ENCODE measurements at places on chromosomes 7 and 10. TPM values are rescaled to one million over a fixed set of nuclear protein-coding genes. Genes with fewer than 3 reads are reported as not detected.
A peak's percentile ranks its signal among the peaks of the same experiment; 100 is the strongest.

The FZD1 gene
- polyA plus RNA-seq, result 0.15 TPM

DNA sequence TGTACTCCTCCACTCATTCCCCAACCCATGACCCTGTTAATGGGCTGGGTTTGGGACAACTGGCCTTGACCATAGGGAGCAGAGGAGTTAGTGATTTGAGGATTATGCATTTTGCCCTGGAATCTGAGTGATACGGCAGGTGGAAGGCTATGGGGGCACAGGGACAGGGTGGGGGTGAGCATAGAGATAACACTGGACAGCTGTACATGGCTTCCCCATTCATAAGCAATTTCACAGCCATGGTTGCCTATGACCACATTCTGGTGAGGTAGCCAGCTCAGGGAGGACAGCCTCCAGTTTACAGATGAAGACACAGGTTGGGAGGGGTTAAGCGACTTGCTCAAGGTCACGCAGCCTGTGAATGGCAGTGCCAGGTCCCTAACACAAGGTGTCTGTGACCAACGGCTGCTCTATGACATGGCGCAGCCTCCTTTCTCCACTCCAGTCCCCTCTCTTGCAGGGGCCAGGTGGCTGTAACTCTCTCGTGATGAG lies 319.5 kb downstream of the PLXNA4 start:
- H3K4me3 ChIP-seq, result no peak overlapping the region
- no peaks in the 10 kb centered on the region for H3K36me3 ChIP-seq
- no peak for DNase-seq
- H3K4me1 ChIP-seq, result no peaks in the 10 kb centered on the region

The IDI2 gene
- not detected for polyA plus RNA-seq

GRCh38 chr10:6002809-6003510 lies 25.6 kb upstream of the IL15RA start:
- H3K4me3 ChIP-seq, result no peak overlapping the region
- H3K36me3 ChIP-seq, result no peaks in the 10 kb centered on the region
- H3K27ac ChIP-seq, result no peak overlapping the region

The BTBD16 gene
- polyA plus RNA-seq, result not detected

DNA sequence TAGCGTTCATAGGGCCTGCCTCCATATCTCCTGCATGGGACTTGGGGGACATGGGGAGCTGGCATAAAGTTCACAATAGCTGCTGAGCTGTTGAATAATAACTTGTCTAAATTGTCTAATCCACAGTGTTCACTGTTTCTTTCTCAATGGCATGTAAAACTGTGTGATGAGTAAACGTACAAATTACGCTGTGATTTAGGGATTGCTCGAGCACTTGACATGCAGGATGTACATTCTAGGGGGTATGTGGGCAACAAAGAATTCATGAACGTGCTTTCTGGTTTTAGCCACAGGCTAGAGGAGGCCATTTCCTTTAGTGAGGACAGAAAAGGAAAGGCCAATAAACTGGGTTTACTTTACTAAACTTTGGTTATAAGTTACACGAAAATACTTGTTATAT lies 534.2 kb upstream of the ZWINT start:
- DNase-seq, result no peak
- H3K27me3 ChIP-seq, result no peaks in the 10 kb centered on the region
- no peak overlapping the region for H3K27ac ChIP-seq
- no peaks in the 10 kb centered on the region for H3K4me1 ChIP-seq

DNA sequence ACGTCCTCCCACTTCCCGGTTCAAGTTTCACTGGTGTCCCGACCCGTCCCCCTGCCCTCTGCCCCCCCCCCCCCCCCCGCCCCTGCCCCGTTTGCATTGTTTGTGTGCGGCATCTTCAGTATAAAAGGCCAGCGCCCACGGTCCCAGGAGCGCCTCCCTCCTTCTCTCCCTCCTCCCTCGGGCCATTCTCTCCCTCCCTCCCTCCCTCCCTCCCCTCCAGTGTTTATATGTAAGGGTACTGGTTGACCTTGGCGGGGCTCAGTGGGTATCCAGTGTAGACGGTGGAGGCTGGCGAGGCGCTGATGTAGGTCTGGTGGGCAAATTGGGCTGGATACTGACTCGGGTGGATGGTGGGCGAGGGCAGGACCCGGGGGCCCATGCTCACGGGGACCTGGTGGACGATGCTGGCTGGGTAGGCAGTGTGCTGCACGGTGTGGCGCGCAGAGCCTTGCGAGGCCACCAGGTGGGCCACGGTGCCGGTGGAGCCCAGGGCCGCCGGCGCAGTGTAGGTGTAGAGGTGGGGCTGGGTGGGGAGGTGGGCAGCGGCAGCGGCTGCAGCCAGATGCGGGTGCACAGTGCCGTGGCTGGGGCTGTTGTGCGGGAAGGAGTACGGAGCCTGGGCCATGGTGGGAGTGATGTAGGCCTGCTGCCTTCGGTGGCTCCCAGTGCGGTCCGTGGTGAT lies 49.4 kb downstream of the CLEC2L start:
- H3K27ac ChIP-seq, result no peak overlapping the region
- H3K27me3 ChIP-seq, result no peaks in the 10 kb centered on the region
- no peak for DNase-seq
- no peak overlapping the region for H3K4me3 ChIP-seq
- H3K4me1 ChIP-seq, result no peaks in the 10 kb centered on the region
- H3K36me3 ChIP-seq, result peaks cover 14% of the 10 kb centered on the region

DNA sequence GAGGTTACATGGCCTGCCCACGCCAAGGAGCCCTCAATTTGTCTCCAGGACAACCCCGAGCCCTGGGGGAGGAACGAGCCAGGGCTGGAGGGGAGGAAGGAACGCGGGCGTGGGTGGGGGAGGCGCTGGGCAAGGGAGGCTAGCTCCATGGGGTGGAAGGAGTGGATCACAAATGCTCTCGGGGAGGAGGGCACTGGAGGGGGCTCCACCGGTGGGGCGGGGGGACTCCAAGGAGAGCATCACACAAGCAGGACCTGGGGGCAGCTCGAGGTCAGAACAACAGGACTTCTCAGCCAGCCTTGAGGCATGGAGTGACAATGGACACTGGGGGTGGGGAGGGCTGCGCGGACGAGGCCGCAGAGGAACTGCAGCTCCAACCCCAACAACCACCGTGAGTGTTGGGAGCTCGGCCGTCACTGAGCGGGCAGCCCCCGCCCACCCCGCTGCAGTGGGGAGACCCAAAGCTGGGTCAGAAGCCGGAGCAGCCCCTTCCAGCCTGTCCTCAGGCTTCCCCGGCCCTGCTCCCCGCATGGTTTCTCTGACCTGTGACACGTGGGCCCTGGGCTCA lies 41.1 kb downstream of the STK32C start:
- no peaks in the 10 kb centered on the region for H3K4me1 ChIP-seq
- no peak overlapping the region for H3K4me3 ChIP-seq
- H3K27ac ChIP-seq, result no peak overlapping the region
- no peak for DNase-seq
- no peaks in the 10 kb centered on the region for H3K36me3 ChIP-seq

DNA sequence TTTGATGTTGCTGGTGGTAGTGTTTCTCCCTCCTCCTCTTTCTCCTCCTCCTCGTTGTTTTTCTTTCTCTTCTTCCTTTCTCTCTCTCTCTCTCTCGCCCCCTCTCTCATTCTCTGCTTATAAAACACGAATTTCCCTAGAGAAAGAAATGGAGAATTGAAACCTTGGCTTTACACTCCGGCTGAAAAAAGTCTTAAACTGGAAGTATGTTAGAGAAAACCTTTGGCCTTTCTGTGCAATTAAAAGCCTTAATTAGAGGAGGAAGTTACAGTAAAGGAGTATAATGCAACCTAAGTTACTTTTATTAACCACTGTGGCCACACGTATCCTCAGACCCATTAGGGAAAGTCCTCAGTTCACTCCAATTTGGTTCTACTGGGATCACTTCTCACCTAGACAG lies 501.7 kb upstream of the SORCS1 start:
- H3K27me3 ChIP-seq, result no peaks in the 10 kb centered on the region
- H3K4me1 ChIP-seq, result no peaks in the 10 kb centered on the region
- H3K4me3 ChIP-seq, result no peak overlapping the region
- no peak overlapping the region for H3K27ac ChIP-seq
- H3K36me3 ChIP-seq, result no peaks in the 10 kb centered on the region
- DNase-seq, result no peak

- H3K27ac ChIP-seq, result no peak overlapping the region
- H3K36me3 ChIP-seq, result no peaks in the 10 kb centered on the region
- H3K27me3 ChIP-seq, result peaks cover 9% of the 10 kb centered on the region
- peaks cover under 1% of the 10 kb centered on the region for H3K4me1 ChIP-seq
Observed at GRCh38 chr7:155603858-155604503, 40.5 kb upstream of the RBM33 start.

The LIPM gene
- not detected for polyA plus RNA-seq

GRCh38 chr7:79876848-79877252 lies 257.8 kb upstream of the GNAI1 start:
- no peak for DNase-seq
- no peak overlapping the region for H3K4me3 ChIP-seq
- no peaks in the 10 kb centered on the region for H3K4me1 ChIP-seq
- H3K36me3 ChIP-seq, result no peaks in the 10 kb centered on the region

- no peak overlapping the region for H3K27ac ChIP-seq
- H3K36me3 ChIP-seq, result no peaks in the 10 kb centered on the region
- no peaks in the 10 kb centered on the region for H3K4me1 ChIP-seq
- no peaks in the 10 kb centered on the region for H3K27me3 ChIP-seq
- no peak for DNase-seq
Observed at GRCh38 chr7:23787272-23787671, 77.3 kb downstream of the STK31 start.

The ANK3 gene
- polyA plus RNA-seq, result 1.5 TPM

- DNase-seq, result no peak
- H3K27me3 ChIP-seq, result no peaks in the 10 kb centered on the region
- H3K4me3 ChIP-seq, result no peak overlapping the region
- no peaks in the 10 kb centered on the region for H3K36me3 ChIP-seq
Observed at GRCh38 chr7:8590791-8591190, 157.4 kb downstream of the NXPH1 start.

GRCh38 chr10:125038637-125039036 lies 96.7 kb downstream of the ZRANB1 start:
- no peak overlapping the region for H3K4me3 ChIP-seq
- no peaks in the 10 kb centered on the region for H3K4me1 ChIP-seq
- H3K36me3 ChIP-seq, result no peaks in the 10 kb centered on the region
- peaks cover 4% of the 10 kb centered on the region for H3K27me3 ChIP-seq
- no peak overlapping the region for H3K27ac ChIP-seq

DNA sequence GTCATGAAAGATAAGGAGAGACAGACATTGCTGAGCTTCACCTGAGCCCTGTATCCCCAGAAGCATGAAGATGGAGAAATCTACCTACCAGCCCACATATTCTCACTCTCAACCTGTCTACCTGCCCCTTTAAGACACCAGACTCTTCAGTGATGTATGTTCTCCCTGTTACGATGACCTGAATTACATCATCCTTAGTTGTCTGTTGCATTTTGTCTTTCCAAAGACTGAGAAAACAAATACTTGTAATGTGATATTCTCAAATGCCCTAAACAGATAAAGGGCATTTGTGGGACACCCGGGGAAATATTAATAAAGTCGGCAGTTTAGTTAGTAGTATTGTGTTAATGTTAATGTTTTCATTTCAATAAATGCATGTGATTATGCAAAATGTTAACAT lies 305.8 kb upstream of the IGFBP3 start:
- DNase-seq, result no peak
- H3K27ac ChIP-seq, result no peak overlapping the region
- no peaks in the 10 kb centered on the region for H3K4me1 ChIP-seq
- H3K27me3 ChIP-seq, result no peaks in the 10 kb centered on the region
- no peak overlapping the region for H3K4me3 ChIP-seq

The AEBP1 gene
- 36.1 TPM for polyA plus RNA-seq

The FRMD4A gene
- polyA plus RNA-seq, result 0.22 TPM

DNA sequence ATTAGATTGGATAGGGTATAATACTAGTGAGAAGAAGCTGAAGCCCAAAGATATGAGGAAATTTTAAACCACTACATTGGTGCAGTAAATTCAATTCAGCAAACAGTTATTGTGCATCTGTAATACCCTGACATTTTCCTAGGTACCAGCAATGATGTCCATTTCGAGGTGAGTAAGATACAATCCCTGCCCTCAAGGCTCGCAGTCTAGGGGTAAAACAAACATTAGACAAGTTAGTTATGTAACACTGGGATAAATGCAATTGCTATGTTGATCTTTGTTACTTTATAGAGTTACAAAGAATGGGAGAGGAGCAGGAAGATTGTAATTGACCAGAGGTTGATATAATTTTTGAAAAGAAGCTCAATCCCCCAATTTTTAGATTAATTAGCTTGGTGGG lies 168.1 kb downstream of the PRKG1 start:
- no peaks in the 10 kb centered on the region for H3K4me1 ChIP-seq
- no peak for DNase-seq
- no peaks in the 10 kb centered on the region for H3K27me3 ChIP-seq
- no peak overlapping the region for H3K27ac ChIP-seq
- H3K36me3 ChIP-seq, result no peaks in the 10 kb centered on the region
- H3K4me3 ChIP-seq, result no peak overlapping the region

DNA sequence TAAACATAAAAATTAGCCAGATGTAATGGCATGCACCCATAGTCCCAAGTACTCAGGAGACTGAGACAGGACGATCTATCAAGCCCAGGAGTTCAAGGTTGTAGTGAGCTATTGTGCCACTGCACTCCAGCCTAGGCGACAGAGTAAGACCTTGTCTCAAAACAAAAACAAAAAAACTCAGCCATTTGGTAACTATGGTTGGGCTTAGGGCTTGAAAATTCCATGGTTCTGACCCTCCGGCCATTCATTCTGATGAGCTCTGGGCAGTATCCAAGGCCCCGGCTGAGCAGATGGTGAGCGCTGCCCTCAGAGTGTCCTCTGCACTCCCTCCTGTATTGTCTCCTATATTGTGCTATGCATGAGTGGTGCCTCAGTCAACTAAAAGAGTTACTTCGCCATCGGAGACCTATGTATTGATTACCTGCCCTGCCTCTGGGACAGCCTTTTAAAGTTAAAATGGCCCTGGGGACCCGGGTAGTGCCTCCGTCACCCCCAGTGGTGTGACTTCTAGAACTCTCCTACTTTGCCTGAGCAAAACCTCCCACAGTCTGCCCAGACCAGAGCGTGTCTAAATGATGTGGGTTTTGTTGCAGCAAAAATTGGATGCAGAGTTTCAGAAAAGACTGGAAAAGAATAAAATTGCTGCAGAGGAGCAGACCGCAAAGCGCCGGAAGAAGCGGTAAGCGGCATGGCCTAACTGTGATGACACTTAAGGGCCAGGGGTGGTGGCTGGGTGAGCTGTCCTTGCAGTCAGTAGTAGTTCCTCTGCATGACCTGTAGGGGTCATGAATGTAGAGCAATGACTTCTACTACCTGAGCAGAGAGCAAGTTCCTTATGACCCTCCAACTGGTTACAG lies 8.1 kb downstream of the PRKRIP1 start:
- DNase-seq, result peak; percentile 81
- peaks cover 28% of the 10 kb centered on the region for H3K4me1 ChIP-seq
- H3K27me3 ChIP-seq, result no peaks in the 10 kb centered on the region
- H3K27ac ChIP-seq, result no peak overlapping the region

- no peak overlapping the region for H3K4me3 ChIP-seq
- H3K4me1 ChIP-seq, result peaks cover 6% of the 10 kb centered on the region
- no peak for DNase-seq
- peaks cover 6% of the 10 kb centered on the region for H3K27me3 ChIP-seq
Observed at GRCh38 chr10:69628891-69629290, 1.2 kb upstream of the FAM241B start.

The FAM3C gene
- polyA plus RNA-seq, result 54.3 TPM

Data from B cell (primary cell).